NCI-H1436 (cell line): ENCODE measurements at places on chromosomes 4 and X.

GRCh38 chr4:169690787-169691186, 67.0 kb downstream of the HPF1 start:
- no peak for DNase-seq

DNA sequence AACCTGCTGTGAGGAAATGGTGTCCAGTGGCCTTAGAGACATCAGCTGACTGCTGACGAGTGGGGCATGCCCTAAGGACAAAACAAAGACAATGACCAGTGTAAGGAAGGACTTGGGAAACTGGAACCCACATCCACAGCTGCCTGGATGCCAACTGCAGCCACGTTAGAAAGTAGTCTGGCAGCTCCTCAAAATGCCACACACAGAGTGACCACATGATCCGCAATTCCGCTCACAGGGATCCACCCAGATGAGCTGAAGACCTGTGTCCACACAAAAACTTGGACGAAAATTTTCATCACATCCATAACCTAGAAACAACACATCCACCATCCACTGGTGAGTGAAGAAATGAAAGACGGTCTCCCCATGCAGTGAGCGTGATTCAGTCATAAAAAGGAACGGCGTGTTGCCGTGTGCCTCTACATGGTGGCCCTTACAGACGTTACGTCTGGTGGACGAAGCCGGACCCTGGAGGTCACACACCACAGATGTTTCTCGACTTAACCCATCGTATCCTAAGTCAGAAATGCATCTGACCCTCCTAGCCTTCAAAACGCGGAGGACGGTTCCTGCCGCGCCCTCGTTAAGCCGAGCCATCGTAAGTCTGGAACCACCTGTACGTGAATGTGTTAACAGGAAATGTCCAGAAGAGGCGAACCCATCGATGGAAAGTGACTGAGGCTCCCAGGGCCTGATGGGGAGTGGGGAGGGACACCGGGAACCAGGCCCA, 40.6 kb upstream of the MXD4 start:
- no peak for DNase-seq

GRCh38 chr4:87103086-87103485, 117.3 kb downstream of the KLHL8 start:
- DNase-seq, result no peak

DNA sequence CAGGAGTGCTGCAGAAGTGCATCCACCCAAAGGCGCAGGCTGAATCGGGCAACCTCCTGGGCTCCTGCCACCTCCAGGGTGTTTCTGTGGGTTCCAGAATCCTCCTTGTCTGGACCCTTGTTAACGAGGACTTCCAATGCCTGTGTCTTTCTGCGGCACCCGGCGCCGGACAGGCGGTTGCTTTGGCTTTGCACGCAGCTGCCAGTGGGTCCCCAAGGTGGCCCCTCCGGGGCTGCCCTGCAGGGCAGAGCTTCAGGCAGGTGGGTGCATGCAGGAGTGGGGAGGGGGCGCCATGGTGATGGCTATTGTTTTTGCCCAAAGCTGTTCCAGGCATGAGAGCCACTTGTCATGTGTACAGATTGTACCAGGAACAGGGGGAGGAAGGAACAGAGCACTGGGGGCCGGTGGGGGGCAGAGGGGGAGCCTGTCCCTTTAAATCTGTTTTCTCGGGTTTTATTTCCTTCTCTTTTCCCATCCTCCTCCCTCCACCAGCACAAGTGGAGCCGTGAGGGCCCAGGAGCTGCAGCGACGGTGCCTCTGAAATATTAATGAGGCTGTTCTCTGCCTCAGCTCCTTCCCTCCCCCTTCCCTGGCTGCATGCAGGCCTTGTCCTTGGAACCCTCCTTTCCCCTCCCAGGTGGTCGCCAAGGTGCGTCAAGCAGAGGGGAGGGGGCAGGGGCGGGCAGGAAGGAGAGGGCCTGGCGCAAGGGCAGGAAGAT, 13.1 kb downstream of the ATP2B3 start:
- no peak for DNase-seq

DNA sequence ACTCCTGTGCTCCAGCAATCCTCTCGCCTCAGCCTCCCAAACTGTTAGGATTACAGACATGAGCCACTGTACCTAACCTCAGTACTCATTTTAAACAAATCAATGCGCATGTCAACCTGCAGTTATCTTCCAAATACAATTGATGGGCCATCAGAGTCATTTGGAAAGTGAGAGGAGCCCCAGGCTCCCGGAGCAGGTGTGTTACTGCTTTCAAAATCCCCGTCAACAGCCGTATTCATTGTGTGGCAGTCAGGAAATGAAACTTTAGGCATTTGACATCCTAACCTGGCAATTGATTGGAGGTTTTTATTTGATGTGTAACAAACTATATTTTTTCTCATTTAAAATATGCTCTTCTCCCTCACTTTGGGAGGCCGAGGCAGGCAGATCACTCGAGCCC, 623.6 kb upstream of the TENM3 start:
- DNase-seq, result no peak

GRCh38 chr4:180766944-180767729, 1476.1 kb upstream of the TENM3 start:
- no peak for DNase-seq

GRCh38 chrX:100379388-100379986, 30.6 kb downstream of the PCDH19 start:
- DNase-seq, result no peak

GRCh38 chr4:139763205-139763604, 97.6 kb downstream of the MGST2 start:
- no peak for DNase-seq

DNA sequence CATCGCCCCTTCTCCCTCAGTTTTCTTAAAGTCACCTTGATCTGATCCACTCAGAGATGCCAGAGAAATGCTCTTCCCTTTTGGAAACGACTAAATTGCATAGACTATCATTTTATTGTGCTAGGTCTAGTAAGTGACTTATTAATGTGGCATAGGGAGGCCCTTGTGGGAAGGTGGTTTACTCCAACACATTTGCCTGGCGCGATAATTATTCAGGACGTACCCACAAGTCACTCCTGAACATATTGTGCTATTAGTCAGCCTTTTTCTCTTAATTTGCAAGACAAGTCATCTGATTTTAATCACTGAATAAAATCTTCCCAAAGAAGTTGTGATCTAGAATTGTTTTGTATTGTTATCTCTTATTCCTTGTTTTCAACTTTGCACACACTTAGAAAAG, 7.6 kb downstream of the ENPEP start:
- no peak for DNase-seq

- no peak for DNase-seq
Observed at GRCh38 chrX:108582151-108582550, 142.5 kb downstream of the COL4A5 start.

DNA sequence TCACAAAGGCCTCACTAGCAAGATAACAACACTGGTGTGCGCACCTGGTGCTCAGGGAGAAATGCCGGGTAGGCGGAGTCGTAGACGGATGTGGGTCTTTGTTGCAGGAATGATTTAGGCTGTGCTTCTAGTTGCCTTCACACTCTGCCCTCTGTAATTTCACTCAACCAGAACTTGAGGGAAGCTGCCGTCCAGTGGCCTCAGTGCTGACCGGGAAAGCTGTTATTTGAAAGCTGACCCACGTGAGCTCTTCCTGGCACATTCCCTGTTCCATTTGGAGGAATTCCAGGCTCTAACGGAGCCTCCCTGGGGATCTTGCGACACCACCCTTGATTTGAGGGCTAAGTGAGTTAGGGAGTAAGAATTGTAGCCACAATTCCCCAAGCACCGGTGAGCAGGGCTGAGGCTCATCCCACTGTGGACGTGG, 15.9 kb downstream of the SH3TC1 start:
- DNase-seq, result no peak

DNA sequence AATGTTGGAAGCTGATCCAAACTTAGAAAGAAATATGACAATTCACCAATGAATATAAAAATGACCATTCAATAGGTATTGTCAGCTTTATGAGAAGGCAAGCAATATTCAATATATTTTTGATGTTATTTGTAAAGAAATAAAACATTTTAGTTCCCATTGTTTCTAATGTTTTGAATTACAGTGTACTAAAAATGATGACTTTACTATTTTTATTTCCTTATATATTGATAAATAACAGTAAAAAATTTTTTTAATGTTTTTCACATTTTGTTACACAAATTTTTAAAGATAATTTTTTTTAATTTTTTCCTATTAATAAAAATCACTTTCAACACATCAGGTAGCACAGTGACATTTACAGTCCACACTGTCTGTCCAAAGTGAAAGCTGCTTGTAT, 565.5 kb upstream of the FAM241A start:
- no peak for DNase-seq

- DNase-seq, result no peak
Observed at GRCh38 chr4:147651563-147651962, 32.4 kb downstream of the PRMT9 start.

- no peak for DNase-seq
Observed at GRCh38 chr4:113409181-113409580, 352.4 kb downstream of the CAMK2D start.

GRCh38 chr4:144649646-144650045, 3.7 kb downstream of the HHIP start:
- DNase-seq, result peak; percentile 43

DNA sequence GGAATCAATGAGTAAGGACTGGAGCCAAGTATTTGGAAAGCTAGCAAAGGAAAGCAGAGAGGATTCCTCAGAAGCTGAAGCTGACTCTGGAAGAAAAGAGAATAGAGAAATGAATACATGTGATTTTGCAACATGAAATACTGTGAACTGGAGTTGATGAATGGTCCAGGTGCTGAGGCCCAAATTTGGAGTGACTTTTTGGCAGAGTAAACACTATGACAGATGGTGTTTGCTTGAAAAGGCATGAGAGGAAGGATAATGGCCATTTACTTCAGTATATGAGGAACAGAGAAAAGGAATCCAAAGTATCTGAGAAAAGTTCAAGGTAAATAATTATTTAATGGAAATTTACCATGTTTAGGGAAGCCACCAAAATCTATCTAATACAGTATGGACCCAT, 236.7 kb downstream of the SLITRK2 start:
- no peak for DNase-seq

DNA sequence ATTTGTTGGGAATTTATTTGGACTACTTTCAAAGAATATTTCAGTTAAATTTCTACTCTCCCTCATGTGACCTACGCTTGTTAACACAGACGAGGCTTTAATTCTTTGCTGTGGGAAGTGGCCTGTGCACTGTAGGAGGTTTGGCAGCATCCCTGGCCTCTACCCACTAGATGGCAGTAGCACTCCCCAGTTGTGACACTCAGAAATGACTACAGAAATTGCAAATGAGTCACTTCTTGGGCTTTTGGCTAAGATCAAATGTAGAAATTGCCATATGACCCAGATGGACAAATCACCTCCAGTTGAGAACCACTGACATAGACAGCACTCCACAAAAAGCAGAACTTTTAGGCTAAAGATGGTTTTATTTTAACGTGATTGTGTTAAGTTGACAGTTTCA, 22.1 kb downstream of the PIR start:
- peak; percentile 4 for DNase-seq

DNA sequence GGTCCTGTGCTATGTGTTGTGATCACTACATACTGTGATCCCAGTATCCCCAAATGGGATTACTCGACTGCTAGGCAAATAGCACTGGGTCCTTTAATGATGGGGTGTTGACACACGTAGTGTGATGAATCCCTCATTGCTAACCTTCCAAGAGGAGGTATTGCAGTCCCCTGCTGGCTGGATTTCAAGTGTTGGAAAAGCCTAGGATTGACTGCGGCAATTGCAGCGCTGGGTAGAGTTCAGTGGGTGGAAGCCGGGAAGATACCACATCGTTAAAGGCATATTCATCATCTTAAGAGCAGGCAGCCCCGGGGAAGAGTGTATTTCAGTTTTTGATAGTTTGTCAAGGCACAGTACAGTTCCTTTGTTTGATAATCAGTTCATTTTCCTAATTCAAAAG, 159.9 kb downstream of the TRIML1 start:
- DNase-seq, result no peak

DNA sequence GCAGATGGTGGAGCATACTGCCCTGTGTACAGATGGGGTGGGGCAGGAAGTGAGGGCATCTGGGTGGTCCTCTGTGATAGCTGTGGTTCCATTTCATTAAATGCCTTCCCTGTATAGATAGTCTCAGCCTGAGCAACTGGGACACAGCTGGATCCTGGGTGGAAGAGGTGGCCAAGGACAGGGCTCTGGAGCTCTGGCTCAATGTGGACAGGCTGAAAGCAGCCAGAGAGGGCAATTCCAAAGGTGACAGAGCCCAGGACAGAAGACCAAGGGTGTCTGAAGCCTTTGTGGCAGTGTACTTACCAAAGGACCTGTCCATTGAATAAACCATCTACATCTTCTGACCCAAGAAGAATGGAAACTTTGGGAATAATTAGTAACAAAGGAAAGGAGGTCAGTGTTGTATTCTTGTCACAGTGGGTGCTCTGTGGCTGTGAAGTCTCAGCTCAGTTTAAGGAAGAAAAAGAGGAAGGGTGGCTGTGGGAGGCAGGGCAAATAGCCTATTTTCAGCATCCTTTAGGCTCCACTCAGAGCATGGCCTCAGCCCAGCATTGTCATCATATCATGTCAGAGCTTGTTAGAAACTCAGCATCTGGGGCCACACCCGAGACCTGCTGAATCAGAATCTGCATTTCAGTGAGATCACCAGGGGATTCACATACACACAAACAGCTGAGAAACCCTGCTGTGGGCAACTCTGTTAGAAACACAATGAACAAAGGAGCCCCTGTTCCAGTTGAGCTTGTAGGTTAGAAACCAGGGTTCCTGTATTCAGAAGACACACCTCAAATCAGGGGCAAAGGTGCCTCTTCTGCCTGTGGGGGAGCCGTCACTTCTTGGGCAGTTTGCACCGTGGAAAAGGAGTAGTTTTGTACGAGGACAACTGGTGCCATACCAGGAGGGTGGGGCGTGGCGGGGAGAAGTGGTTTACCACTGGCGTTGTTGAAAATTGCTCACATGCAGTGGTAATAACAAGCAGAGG, 168.6 kb downstream of the PTTG2 start:
- no peak for DNase-seq

GRCh38 chr4:141180991-141181761, 39.5 kb upstream of the ZNF330 start:
- DNase-seq, result no peak

DNA sequence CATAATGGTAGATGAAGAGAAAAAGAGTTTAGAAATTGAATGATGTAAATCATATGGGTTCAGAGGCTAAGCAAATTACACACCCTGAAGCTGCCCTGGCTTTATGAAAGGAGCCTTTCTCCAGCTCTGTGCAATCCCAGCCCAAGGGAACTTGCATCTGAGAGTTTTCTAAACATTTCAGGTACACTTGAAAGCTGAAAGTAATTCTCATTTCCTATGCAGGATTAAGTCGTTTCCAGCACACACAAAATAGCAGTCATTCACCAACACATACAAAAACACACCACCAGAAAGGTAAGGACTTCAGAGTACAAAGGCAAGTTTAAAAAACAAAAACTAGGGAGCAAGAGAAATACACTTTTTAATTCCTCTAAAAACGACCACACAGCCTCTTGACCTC, 1.7 kb downstream of the PDGFC start:
- DNase-seq, result no peak

GRCh38 chr4:42605264-42605663, 51.6 kb downstream of the ATP8A1 start:
- no peak for DNase-seq

DNA sequence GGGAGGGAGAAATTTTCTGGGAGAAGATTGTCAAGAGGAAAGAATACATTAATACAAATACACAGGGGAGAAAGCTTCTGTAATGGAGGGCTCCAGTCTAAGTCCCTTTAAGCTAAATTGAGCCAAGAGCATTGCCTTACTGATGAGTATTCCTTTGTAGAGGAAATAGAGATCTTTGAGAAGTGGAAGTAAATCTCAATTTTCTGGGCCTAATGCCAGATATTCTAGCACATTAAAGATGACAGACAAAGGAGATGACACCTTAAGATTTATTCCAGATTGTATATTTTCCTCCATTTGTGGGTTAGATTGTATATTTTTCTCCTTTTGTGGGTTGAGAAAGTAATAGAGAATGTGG, 28.5 kb upstream of the SMAD1 start:
- no peak for DNase-seq
